C1 segment of cervical spinal cord (tissue), 14 donors: ENCODE measurements at places on chromosomes 7 and 10.

DNA sequence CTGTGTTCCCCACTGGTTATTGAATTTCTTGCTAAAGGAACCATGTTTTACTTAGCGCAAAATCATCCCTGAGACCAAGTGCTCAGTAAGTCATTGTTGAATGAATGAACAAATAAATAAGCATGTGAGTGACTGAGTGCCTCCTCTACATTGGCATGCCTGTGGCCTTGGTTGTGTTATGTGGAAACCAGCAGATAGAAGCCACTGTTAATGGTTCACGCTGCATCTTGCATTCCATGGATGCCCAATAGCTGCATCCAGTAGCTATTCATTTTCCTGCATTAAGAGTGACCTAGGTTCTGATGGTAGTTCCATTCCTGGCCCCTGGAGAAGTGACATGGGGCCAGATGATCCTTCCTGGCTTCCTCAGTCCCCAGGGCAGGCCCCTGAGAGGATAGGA lies 113.3 kb upstream of the BMPER start:
- no peak for DNase-seq

DNA sequence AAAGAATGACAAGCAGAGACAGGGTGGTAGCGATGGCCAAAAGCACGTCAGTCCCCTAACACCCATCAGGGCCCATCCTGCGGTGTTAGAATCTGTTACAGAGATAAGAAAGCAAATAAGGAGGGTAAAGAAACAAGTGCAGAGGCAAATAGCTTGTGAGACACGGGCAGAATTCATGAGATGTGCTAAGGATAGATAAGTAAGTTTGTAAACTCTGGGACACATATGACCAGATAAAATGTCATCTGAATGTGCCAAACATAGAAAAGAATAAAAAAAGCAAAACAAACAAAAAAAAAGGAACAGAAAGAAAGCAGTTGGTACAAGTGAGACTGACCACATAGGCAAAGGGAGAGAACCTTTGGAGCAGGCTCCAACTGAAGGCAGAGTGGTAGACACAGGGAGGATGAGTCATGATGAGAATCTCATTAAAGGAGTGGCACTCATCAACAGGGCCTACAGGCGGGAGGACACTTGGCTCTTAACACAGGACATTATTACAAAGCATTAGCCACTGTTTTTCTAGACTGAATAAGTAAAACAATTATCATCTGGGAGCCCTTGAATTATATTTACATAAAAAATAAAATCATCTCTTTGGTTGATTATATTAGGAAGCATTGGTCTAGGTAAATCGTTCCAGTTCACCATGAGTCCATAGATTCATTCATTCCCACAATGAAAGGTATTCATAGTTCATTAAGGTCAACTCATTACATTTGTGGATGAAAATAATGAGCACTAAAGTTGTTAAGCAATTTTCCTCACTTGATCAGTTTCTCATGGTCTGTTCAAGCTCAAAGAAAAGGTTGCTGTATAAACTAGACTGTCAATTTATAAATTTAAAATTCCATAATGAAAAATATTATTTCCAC lies 21.5 kb upstream of the EPHB6 start:
- DNase-seq, result no peak

DNA sequence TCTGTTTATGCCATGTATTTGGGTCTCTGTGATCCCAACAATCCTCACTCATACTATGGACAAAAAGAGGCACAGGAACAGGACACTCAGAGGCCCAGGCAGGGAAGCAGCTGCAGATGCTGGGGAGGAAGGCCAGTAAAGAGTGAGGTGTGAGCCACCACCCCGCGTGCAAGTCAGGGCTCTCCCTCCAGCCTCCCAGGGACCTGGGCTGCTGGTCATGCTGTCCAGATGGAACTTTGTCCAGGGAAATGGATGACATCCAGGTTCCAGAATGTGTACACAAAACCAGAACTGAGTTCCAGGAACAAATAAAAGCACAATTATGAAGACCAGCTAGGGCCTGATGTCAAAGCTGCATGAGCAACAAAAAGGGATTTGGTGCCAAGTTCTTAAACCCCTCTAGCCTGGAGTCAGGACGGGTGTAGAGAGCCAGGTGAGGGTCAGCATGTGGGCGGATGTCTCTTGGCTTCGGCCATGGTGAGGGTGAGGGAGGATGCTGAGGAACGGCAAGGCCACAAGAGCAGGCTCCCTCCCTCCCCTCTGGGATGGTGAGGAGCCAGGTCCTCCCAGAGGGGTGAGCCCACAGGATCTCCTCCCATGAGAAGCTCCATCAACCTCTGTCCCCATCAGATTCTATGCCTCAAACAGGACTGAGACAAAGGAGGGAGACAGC lies 739.7 kb downstream of the PARD3 start:
- DNase-seq, result no peak

DNA sequence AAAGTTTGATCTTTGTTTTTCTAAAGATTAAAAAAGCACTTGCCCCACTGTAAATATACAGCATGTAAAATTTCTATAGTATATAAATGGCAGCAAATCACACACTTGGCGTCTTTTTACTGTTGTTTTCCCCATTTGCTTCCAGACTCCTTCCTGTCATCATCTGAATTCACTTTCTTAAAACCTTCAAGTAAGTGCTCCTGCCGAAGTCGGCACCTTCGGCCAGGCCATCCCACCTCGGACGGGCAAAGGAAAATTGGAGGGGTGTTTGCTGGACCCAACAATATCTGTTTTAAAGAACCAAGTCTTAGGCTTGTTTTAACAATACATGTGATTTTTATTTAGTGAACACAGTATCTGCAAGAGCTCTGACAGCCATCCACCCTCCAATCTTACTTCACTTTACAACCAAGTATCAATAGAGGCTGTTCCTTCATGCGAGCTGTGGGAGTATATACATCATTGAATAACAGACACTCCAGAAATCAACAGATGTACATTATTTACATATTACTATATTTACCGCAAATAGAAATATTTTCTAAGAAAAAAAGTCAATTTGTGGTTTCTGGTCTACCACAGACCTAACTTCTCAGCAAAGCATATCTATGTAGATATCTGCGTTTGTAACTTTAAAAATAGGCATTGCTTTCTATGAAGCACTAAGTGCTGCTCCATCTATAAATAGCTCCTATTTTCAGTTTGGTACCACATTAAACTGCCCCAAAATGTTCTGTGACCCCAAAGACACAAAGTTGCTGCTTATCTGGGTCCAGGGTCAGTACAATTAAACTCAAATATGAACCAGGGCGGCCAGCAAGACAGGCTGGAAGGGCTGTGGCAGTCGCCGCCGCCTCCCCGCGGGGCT lies 110.7 kb downstream of the CYTH3 start:
- no peak for DNase-seq

DNA sequence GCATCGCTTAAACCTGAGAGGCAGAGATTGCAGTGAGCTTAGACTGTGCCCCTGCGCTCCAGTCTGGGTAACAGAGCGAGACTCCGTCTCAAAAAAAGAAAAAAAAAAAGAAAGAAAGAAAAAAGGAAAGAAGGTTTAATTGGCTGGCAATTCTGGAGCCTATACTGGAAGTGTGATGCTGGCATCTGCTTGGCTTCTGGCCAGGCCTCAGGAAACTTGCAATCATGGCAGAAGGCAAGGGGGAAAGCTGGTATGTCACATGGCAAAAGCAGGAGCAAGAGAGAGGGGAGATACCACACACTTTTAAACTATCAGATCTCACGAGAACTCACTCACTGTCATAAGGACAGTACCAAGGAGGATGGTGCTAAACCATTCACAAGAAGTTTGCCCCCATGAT lies 190.0 kb downstream of the CALN1 start:
- no peak for DNase-seq

DNA sequence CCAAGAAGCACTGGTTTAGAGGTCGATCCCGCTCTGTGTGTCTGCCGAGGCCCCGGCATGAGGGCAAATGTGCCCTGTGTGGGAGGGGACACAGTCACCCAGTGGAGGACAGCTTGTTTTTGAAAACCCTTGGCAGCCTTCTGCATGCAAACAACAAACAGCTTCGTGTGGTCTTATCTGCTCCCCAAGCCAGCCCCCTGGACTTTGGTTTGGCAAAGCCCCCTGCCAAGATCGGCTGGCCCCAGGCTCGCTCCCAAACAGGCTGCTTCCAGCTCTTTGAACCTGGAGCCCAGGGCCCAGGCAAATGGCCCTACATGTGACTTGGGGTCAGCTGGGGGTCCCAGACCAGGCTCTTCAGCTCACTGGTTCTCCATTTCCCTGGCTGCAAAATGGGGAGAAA lies 2.9 kb downstream of the ELN start:
- DNase-seq, result no peak

- DNase-seq, result peak; percentile 25
Observed at GRCh38 chr10:14397066-14397465, 66.3 kb upstream of the FRMD4A start.

DNA sequence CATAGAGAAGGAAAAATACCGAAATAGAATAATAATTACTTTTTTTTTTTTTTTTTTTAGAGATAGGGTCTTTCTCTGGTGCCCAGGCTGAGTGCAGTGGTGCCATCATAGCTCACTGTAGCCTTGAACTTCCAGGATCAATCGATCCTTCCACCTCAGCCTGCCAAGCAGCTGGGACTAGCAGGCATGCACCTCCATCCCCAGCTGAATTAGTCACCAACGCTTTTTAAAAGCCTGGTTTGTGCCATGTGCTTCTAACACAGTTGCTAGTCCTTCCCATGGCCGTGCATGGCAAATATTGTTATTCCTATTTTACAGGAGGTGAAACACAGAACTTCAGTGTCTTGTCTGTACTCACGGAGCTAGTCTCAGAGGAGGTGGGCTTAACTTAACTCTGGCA lies 23.2 kb downstream of the LYZL2 start:
- DNase-seq, result no peak

GRCh38 chr7:32761451-32762205 lies 129.9 kb downstream of the KBTBD2 start:
- no peak for DNase-seq

- DNase-seq, result peak; percentile 16
Observed at GRCh38 chr7:95687759-95688343, 84.5 kb upstream of the DYNC1I1 start.
